Cortex of kidney (tissue), 1 donor: ENCODE measurements at places on chromosomes 6 and 20.

DNA sequence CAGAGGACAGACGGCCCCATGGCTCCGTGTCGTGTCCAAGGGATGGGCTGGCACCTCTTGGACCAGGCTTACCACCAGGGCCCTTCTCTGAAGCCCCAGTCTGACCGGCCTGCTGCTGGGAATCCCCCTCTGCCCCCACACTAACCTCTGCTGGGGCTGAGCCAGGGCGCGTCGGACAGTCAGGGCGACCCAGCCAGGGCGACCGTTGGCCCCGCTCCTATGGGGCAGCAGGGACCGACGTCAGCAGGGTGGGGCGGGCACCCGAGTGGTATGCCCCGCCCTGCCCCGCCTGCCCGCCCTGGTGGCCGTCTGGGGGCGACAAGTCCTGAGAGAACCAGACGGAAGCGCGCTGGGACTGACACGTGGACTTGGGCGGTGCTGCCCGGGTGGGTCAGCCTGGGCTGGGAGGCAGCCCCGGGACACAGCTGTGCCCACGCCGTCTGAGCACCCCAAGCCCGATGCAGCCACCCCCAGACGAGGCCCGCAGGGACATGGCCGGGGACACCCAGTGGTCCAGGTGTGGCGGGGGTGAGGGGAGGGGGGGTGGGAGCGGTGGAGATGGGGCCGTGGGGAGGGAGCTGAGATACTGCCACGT, at the start of gene SLC17A9:
Gene SLC17A9, plus strand, starts transcription at position 337 of the 595 bp plus-strand sequence. Its CDS starts 122 bp downstream, at position 459.
- DNase-seq, result no peak

DNA sequence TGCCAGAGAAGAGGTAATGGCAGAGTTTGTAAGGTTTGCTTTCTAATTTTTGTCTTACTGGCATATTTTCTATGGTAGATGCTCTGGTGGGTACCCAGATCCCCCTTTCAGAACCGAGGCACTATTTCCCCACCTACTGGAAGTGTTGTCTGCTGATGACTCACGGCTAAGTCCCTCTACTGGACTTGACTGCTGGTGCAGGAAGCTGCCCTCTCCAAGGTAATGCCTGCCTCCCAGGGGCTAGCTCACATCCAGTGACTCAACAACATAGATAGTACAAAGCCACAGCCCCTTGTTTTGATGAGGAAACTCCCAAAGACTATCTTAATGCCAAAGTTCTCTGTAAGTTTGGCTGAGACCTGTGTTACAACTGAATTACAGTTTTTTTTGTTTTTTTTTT, 285.4 kb upstream of the FLRT3 start:
- no peak for DNase-seq

DNA sequence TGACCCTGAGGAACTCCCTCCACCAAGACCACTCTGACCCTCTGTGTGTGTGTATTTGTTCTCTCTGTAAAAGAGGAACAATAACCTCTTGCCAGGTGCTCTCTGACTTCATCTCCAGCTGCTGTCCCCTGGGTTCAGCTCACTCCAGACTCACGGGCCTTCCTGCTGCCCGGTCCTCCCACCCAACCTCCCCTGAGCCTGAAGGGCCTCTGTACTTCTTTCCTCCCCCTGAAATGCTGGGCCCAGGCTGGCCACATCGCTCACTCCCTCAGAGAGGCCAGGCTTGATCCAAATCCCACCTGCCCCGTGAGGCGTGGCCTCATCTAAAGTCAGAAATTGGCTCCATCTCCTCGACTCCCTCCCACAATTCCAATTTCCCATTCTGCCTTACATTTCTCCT, 202.4 kb downstream of the PRKN start:
- DNase-seq, result no peak

- no peak for DNase-seq
Observed at GRCh38 chr6:142195862-142196541, 48.9 kb downstream of the VTA1 start.

- DNase-seq, result no peak
Observed at GRCh38 chr6:6351511-6352025, 31.1 kb upstream of the F13A1 start.

GRCh38 chr6:49328051-49328744, 134.9 kb downstream of the MMUT start:
- DNase-seq, result no peak

DNA sequence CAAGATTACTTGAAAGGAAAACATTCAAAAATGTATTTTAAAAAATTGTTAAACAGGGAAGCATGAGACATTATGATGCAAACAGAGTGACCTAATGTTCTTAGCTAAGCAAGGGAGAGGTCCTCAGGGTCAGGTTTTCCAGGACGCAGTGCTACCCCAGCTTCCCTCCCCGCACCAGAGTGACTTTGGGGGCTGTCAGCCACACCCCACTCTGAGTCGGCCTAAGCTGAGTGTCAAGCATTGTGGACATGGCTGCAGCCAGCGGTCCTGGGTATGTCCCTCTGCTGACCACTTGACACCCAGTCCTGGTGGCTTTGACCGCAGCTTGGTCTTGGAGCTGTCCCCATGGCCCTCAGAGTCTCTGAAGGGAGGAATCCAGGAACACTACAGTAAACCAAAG, 54.9 kb upstream of the CD93 start:
- no peak for DNase-seq
